Cardiac septum (tissue), 1 donor: ENCODE measurements at places on chromosomes 11 and 22. TPM values are rescaled to one million over a fixed set of nuclear protein-coding genes. Genes with fewer than 3 reads are reported as not detected.

Gene CSRP3
- 2,895 TPM for total RNA-seq

Gene OR52N4
- total RNA-seq: not detected

Gene ANGPTL5
- 1.9 TPM for total RNA-seq

Gene SCUBE1
- 1.1 TPM for total RNA-seq

Gene SFI1
- 8.6 TPM for total RNA-seq

DNA sequence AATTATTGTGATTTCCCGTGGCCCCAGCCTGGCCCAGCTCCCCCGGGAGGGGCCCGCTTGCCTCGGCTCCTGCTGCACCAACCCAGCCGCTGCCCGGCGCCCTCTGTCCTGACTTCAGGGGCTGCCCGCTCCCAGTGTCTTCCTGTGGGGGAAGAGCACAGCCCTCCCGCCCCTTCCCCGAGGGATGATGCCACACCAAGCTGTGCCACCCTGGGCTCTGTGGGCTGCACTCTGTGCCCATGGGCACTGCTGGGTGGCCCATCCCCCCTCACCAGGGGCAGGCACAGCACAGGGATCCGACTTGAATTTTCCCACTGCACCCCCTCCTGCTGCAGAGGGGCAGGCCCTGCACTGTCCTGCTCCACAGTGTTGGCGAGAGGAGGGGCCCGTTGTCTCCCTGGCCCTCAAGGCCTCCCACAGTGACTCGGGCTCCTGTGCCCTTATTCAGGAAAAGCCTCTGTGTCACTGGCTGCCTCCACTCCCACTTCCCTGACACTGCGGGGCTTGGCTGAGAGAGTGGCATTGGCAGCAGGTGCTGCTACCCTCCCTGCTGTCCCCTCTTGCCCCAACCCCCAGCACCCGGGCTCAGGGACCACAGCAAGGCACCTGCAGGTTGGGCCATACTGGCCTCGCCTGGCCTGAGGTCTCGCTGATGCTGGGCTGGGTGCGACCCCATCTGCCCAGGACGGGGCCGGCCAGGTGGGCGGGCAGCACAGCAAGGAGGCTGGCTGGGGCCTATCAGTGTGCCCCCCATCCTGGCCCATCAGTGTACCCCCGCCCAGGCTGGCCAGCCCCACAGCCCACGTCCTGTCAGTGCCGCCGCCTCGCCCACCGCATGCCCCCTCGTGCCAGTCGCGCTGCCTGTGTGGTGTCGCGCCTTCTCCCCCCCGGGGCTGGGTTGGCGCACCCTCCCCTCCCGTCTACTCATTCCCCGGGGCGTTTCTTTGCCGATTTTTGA lies 3.3 kb upstream of the ANKRD13D start:
- no peak for DNase-seq

DNA sequence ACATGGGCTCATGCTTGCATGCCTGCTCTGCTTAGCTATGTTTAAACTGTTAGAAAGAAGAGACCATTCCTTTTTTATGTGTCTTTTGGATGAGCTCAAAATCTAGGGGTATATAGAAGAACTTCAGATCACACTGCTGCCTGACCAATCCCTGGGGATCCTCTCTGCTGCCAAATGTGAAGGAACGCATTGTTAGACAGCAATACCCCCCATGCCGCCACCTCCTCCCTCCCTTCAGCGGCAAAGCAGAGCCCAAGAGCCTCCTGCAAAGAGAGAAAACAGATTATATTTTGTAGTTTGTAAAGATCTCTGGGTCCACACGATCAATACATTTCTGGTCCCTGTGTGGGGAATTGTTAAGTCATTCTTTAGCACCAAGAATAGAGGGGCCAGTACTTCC lies 677.6 kb downstream of the NTM start:
- DNase-seq: no peak

GRCh38 chr11:128222245-128222884 lies 365.0 kb downstream of the ETS1 start:
- no peak for DNase-seq

DNA sequence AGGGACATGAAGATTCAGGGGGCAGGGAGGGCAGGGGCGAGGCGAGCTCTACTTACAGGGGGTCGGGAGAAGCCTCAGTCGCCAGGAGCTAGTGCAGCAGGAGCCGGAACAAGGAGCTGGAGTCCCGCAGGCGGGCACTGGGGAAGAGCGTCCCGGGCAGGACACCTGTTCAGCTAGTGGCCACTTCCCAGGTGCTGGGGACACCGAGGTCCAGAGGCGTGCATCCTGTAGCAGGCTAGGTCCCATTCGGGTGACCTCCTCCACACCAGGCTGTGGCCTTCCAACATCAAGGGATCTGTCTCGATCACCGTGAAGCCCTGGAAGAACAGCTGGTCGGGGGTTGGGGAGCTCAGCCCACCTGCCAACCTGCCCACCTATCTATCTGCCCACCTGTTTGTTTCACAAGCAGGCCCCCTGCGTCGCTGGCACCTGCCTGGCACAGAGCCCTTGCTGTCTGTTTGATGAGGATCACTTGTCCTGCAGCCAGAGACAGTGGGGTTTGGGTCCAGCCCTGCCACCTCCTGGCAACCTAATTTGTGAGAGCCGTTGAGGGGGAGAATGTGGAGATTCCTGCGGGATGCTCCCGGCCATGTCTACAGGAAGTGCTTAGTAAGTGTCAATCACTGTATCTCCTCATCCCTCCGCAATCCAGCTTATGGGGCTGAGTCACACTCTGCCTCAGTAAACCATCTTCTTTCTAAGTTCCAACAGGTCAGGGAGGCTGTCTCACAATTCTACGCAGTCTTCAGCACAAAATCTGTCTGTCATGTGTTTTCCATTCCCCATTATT lies 940.9 kb downstream of the BRD1 start:
- peak; percentile 73 for DNase-seq

DNA sequence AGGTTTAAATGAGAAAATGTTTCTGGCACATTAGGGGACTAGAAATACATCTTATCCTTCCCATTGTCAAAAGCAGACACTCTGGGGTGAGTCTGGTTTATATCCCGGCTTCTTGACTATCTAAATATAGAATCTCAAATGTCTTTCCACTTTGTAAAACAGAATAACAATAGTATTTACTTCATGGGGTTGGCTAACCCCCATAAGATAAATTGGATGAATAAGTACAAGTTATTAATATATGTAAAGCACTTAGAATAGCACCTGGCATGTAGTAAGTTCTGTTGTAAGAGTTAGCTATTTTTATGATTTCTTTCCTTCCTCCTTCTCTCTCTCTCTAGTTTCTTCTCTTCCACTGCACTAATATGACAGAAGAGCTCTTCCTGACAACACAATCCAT lies 499.1 kb downstream of the INSC start:
- no peak for DNase-seq

DNA sequence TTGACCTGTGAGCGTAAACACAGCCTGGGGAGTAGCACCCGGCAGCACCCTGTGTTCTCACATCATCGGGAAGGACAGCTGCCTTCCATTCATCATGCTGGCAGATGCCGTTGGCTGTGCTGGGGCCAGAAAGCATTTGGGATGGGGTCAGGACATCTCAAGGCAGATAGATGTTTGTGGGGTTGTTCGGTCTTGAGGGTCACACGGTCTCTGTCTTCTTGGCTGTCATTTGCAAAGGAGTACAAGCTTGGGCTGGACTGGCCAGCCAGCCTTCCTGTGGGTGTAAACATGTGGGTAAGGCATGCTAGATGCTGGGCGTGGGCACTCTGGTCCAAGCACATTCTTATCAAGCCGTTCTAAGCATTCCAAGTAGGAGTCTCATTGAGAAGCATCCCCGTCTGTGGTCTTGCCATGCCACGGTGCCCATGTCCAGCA lies 81.4 kb downstream of the TBC1D22A start:
- no peak for DNase-seq

DNA sequence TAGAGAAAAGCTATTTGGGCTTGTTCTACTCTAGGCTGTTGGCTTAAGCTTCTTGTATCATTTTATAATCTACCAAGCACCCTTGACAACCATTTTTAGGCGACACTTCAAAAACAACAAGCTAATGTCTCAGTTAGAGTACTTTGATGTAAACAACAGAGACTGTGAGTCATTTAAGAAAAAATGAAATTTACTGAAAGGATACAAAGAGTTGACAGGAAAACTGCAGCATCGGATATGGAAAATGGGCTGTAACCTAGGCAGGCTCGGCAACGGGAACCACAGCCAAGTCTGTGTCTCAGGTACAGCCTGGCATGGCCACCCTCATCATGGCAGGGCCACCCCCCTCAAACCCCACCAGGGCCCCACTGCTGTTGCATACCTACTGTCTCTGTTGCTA lies 4.4 kb upstream of the RNF169 start:
- DNase-seq: no peak
